Activated CD4-positive, alpha-beta T cell treated with anti-CD3 and anti-CD28 coated beads for 24 hours (primary cell): ENCODE measurements at places on chromosomes 2 and 18.

GRCh38 chr18:38421021-38421420, 855.4 kb upstream of the CELF4 start:
- DNase-seq: no peak

DNA sequence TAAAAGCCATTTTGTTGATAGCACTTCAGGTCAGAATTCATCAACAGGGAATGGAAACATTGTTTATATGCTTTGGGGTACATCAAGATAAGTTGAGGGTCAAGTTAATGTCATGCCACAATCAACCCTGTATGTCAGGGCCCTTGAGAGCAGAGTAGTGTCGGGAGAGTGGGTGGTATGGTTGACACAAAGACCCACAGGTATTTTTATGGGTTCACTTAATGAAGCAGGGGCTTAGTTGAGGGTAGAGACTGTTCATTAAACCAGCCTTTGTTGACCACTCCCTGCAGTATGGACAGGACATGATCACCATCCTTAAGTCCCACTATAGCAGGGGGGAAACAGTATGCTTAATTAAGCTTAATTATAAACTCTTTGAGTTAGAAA, 5.7 kb downstream of the RPL37A start:
- no peak for DNase-seq

DNA sequence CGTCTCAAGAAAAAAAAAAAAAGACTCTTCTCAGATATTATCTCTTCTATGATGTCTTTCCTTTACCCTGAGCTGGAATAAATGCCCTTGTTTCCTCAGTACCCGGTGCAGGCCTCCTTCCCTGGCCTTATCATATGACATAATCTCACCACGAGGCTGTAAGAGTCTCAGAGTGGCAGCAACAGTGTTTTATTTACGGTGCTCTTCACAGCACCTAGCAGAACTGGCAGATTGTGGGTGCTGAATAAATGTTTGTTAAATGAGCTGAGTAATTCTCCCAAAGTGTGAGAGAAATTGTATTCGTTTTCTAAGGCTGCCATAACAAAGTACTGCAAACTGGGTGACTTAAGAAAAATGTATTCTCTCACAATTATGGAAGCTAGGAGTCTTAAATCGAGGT, 82.8 kb upstream of the CD28 start:
- no peak for DNase-seq

GRCh38 chr2:95345081-95345562, 48.0 kb downstream of the KCNIP3 start:
- no peak for DNase-seq

DNA sequence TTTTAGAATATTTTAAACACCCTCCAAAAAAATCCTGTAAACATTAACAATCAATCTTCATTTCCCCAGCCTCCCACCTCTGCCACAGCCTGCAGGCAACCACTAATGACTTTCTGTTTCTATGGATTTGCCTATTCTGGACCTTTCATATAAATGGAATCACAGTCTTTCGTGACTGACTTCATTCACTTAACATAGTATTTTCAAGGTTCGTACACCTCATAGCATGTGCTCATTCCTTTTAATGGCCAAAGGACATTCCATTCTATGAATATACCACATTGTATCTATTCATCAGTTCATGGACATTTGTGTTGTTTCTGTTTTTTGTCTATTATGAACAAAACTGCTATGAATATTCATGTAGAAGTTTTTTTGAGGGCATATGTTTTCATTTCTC, 48.5 kb downstream of the NAT8 start:
- no peak for DNase-seq
